ENCODE measurements at places on chromosomes 3 and 15.

GRCh38 chr3:123739106-123739505, 145.0 kb downstream of the MYLK start:
- DNase-seq = no peak

GRCh38 chr3:64460141-64460730, 227.6 kb downstream of the ADAMTS9 start:
- no peak for DNase-seq

DNA sequence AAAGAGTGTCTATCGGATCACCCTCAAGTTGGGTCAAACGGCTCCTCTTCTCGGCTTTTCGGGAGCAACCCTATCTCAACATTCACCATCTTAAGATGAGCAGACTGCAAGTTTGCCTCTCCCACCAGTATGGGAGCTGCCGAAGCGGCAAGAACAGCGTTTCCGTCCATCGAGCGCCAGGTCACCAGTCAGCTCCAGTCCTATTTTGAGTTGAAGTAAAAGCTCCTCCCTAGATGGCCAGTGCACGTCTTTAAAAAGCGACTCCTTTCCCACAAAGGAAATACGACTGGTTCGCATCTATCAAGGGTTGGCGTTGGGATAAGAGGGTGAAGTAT, 369 bp upstream of the U2SURP start:
- no peak for DNase-seq

DNA sequence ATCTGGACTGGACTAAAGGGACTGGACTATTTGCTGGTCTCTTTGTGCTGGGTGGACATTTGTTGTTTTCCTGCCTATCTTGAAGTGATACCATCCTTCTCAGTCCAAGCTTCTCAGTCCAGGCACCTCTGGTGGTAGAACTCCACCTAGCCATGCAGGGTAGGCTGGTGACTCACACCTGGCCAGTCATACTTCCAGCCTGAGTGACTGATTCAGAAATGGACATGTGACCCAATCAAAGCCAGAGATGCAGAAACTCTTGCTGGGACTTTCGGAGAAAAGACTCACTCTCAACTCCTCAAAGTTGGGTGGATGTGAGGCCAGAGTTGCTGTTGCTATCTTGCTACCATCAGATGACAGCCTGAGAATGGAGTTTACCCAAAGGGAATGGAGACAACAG, 5.6 kb upstream of the ASB14 start:
- DNase-seq = no peak

GRCh38 chr15:63504979-63505841, 817 bp downstream of the USP3 start:
- no peak for DNase-seq

GRCh38 chr15:52078197-52078875, 34.2 kb downstream of the BCL2L10 start:
- DNase-seq = no peak
